ENCODE measurements at places on chromosomes 5 and 9. TPM values are rescaled to one million over a fixed set of nuclear protein-coding genes. Genes with fewer than 3 reads are reported as not detected.

The RAD1 gene
- total RNA-seq, result 12.0 TPM

DNA sequence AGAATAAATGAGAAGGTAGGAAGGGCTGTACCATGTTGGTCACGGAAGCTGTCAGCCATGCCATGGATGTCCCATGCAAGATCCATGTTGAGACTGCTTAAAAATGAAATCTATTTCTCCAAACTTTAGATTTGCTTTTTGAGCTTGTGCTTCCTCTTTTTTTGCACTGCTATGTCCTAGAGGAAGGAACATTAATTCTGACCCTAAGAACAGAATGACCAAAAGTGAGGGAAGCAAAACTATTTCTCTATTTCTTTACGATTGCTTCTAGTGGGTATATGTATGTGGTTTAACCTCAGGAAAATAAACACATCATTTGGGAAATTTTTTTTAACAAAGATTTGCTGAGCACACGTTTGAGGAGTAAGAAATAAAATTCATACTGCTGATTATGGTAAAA, 84.6 kb downstream of the USP20 start:
- DNase-seq, result no peak

DNA sequence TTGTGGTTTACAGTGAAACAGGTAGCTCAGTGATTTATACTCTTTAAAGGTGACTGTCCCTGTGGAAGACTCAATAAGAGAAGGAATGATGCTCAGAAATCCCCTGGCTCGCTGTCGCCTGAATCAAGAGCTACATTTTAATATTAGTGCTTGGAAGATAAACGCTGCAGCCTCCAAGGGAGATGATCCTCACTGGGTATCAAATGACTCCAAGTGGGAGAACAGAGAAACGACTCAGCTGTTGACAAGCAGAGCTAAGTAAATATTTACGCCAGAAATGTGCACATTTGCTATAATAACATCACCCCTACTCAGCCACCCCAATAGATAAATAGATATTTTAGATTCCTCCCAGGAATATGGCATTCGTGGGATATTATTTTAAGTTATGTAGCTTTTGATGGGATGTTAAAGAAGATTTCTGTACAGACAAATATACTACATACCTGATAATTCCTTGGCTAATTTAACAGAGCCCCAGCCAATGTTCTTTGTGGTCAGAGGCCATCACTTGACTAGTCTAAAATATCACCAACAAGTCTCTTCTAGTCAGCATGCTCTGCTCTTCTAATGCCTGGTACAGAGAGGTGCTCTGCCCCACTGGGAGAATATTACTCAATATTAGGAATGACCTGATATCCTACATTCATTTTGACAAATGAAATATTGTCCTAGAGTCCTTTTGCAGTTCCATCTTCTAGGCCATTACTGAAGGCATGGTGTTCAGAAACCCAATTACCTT, 18.3 kb upstream of the CCDC192 start:
- DNase-seq, result no peak

The TTC33 gene
- 22.7 TPM for total RNA-seq

DNA sequence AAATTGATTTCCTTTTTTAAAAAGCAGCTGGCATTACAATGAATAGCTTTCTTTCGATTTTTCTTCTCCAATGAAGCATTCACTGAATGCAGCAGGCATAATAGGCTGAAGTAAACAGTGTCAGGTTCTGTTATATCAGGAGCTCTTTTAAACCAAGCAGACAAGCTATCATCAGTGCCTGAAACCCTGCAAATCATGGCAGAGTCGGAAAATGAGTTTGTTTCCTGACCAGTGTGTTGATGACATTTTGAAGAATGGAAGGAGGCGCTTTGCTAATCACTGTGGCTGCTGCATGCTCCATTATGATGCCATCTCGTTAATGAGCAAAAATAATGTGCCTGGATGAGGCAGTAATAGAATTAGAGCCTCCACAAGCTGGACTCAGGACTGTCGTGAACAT, 284.5 kb downstream of the ZNF608 start:
- no peak for DNase-seq

The NPR3 gene
- 2.8 TPM for total RNA-seq

DNA sequence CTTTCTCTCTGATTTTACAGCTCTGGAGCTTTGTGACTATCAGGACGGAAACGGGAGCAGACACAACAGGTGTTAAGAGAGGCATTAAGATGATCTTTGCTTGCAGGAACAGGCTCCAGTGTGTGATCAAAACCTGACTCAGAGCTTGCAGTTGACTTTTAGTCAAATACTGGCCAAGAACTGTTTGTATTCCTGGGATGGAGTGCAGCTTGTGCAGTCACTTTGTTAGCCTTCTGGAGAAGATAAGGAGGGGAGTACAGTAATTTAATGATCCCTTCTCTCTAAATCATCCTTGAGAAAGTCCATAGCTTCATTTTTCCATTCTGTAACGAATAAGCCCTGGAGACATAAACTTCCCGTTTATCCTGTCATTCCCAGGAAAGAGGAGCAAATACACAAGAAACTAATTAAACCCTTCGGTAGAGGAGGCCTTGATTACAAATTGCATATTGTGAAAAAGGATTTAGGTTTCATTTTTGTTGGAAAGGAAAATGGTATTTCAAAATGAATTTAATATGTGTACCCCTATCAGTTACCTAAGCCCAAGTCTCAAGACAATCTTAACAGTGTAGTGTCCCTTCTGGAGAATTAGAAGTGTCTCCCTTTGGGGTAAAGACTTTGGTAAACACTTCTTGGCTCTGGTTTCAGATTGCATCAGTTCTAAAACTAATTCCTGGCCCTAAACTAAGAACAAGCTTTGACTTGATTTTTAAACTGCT, 3.1 kb upstream of the STOM start:
- peak; percentile 33 for DNase-seq

GRCh38 chr9:122314165-122314564, 49.5 kb downstream of the MRRF start:
- no peak for DNase-seq

The PCDHGB3 gene
- 2.3 TPM for total RNA-seq

The SLC6A19 gene
- not detected for total RNA-seq

DNA sequence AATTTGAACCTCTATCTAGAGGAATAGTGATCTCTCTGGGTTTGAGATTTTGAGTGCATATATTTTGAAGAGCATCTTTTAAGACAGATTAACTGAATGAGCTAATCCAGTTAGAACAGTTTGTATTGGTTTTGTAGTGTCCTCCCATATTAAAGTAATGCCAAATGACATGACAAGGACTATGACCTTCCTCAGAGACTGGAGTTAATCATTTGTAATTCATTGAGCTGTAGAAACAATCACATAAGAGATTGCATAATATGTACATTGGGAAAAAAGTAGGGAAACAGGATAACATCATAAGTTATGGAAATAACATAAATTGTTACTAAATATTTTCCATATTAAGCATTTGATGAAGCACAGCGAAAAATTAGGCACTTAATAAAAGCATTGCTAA, 45.8 kb upstream of the PRDM9 start:
- peak; percentile 70 for DNase-seq

DNA sequence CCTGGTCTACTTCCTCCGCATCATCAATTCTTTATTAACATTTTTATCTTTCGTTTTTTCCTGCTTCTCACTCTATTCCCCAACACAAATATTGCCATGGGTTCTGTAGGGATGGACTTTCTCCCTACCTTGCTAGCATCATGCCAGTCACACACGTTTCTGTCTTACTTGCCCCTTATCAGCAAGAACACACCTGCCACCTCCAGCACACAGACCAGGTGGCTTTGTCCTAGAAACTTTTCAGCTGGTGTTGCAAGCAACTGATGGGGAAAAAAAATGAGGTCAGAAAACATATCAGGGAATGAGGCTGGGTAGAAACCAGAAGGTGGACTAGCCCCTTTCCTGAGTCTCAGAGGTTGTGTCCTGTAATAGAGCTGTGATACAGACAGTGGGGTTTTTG, 5.8 kb downstream of the SH3RF2 start:
- no peak for DNase-seq

- peak; percentile 75 for DNase-seq
These were observed 3.0 kb downstream of the GOLM1 start for GRCh38 chr9:86096386-86096785.

The HMCN2 gene
- under 0.01 TPM for total RNA-seq

- no peak for DNase-seq
These were observed 12.5 kb downstream of the C5orf46 start for GRCh38 chr5:147893820-147894219.

GRCh38 chr9:133604214-133604613, 5.0 kb downstream of the FAM163B start:
- DNase-seq, result no peak

GRCh38 chr9:85536076-85536475, 205.7 kb downstream of the AGTPBP1 start:
- DNase-seq, result peak; percentile 55

- no peak for DNase-seq
These were observed 20.2 kb upstream of the ORM1 start for GRCh38 chr9:114302727-114303126.

DNA sequence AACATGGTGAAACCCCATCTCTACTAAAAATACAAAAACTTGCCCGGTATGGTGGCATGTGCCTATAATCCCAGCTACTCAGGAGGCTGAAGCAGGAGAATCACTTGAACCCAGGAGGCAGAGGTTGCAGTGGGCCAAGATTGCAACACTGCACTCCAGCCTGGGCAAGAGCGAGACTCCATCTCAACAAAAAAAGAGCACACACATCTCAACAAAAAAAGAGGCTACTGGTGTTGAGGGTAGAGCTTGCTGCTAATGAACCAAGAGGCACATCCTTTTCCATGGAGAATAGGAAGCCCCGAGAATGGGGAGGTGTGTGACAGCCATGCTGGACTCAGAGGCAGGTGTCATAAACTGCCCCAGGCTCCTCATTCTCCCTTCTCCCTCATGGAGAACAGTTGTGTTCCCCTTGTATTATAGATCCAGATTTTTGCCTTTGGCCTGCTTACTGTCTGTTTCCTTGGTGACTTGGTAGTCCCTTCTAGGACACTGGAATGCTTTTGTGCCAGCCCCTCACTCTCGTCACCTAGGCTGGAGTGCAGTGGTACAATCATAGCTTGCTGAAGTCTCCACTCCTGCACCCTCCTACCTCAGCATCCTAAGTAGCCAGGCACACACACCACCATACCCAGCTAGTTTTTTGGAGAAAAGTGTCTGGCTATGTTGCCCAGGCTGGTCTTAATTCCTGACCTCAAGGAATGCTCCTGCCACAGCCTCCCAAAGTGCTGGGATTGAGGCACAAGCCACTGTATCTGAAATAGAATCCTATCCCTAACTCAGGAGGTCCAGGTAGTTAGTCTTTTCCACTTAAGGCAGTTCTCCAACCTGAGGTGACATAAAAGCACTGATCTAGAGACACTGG, 5.1 kb downstream of the RPL12 start:
- no peak for DNase-seq

DNA sequence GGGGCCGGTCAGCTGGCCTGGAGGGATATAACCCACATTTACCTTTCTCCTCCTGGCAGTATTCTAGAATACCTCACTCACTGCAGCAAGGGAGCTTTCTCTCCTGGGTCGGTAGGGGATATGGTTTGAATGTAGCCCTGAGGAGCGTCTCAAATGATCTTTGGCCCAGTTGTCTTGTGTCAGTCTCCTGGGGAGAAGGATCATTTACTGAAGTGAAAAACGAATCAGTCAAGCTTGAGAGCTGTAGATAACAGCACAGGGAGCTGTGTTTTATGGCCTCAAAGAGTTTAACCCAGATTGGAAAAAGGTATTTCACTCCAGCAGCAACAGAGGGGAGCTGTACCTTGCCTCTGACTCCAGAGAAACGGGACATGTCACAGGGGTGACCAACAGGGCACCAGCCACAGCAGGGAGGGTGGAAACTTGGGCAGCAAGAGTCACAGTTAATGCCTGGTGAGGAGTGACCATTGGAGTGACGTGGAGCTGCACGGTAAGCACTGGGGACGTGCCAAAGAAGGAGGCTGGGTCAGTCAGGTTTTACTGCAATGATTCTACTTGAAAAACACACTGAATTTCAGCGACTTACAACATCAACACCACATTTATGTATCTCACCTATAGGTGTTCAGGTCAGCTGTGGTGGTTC, 29.8 kb upstream of the ZFR start:
- no peak for DNase-seq

DNA sequence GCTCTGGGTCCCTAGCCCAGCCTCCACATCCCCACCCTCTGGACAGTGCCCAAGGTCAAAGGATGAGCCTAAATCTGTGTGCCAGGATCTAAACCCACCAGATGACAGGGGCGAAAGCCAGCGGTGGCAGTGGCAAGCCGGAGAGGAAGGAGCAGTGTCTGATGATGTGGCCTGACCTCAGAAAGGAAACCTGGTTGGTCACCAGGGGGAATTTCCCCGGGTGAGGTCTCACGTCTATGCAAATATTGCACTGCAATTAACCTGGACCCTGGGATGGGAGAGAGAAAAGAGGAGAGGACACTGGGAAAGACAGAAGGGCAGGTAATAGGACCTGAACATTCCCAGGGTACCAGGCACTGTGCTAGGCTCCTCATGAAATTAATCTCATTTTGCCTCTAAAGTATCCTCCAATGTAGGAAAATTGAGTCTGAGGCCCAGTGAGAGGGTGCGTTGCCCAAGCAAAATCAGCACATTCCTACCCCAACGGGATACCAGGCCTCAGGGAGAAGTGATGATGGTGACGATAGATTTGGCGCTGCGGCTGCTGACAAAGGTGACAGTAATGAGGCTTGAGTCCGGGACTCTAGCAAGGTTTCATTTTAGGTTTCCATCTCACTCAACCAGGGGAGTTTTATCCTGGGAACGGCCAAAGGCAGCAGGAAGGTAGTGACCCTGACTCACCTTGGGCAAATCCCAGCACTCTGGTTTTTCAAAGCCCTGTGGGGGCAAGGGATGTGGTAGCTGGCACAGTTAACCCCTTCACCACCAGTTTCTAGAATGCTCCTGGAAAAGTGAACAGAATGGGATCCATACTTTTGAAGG, 13.4 kb upstream of the TNIP1 start:
- peak; percentile 73 for DNase-seq

The ENTREP1 gene
- total RNA-seq, result 1.0 TPM

GRCh38 chr9:34623374-34624235, 3.3 kb upstream of the DCTN3 start:
- no peak for DNase-seq

DNA sequence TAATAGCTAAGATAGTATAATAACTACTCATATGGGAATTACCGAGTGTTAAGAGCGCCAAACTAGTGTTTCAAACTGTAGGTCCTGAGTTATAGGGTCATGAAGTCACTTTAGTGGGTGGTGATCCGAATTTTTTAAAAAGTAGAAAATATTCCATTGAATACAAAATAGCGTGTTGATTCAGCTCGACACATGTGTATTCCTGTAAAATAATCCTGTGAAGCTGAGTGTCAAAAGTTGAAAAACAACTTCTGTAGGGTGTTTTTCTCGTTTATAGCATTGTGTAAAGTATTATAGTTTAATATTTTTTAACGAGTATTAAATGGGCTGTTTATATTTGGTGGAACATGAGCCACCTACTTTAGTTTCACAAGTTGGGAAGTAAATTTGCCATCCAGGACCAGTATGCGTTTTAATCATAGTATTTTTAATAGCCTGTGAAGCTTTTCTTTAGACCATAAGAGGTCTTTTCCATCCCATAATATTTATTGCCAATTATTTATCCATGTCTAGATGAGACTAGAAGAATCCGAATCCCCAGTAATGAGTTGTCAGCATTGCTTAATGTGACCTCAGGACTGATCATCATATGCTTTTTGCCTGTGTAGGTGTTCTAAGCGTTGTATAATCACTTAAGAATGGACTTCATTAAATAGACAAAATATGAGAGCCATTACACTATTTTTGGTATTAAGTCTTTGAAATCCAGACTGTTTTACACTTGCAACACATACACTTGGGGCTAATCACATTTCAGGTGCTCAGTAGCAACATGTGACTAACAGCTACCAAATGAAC, 84.1 kb downstream of the PTPDC1 start:
- DNase-seq, result peak; percentile 32

Data from renal cortical epithelial cell (primary cell).